Activated CD4-positive, alpha-beta T cell treated with anti-CD3 and anti-CD28 coated beads, Interleukin-2, amount 50 U/mL, for 24 hours (primary cell): ENCODE measurements at places on chromosomes 5 and 9.

DNA sequence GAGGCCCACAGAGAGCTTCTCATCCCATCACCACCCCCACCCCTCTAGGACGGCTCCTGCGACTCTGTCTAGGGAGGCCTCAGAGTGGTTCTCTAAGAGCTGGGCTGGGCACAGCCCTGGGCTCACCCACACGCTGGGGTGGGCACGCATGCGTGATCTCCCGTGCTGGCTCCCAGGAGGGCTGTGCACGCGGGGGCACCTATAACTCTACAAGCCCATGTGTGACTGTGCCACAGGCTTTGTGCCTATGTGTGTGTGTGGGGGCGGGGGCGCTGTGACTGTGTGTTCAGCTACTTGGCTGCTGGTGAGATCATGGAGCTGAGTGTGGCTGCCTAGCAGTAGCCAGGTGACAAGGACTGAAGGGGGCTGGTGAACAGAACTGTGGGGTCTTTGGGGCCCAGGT is 32.2 kb downstream of the NDUFA8 start:
- no peak for DNase-seq

DNA sequence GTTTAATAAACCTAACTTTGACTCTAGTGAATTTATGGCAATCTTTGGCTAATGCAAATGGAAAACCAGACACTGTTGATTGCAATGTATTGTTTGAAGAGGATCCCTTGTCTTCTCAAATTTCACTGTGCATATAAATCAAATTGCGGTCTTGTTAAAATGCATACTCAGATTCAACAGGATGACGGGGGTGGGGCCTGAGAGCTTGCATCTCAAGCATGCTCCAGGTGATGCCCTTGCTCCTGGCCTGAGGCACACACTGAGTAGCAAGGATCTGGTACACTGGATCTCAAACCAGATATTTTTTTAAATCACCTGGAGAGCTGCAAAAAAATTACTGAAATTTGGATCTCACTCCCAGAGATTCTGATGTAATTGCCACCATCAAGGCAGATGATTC is 463.7 kb downstream of the DNAH5 start:
- DNase-seq, result no peak

DNA sequence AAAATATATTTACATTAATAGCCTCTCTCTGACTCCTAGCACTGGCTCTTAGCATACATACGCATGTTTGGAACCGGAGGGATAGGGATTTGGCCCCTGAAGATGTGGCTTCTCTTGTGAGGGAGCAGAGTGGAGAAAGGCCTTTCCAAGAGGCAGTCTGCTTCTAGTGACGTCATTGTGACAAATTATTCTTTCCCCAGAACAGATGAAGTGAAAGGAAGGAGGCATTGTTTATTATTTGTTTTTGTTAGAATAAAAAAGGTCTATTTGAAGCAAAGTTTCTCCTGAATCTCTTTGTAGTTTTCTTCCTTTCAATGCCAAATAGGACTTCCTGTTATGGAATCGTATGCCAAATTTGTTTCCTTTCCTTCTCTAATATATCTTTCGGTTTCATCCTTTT is 361.6 kb downstream of the ICE1 start:
- no peak for DNase-seq

GRCh38 chr9:91247278-91247677 is 114.4 kb downstream of the AUH start:
- no peak for DNase-seq

DNA sequence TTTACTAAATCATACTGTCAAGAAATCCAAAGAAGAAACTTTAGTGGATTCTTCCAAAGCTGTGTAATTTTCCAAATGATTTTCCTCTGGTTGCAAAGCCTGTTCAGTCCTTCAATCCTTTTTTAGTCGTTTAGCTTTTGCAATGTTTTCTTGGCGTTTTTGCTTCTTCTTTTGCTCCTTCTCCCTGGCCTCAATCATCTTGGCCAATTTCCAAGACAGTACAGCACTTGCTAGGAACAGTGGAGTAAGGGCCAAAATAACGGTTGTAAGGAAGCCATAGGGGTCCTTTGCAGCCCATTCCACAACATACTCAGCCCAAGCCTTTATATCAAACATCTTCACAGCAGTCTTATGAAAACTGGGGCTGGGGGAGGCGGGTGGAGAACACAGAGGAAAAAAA is 2.4 kb downstream of the SMIM15 start:
- no peak for DNase-seq

DNA sequence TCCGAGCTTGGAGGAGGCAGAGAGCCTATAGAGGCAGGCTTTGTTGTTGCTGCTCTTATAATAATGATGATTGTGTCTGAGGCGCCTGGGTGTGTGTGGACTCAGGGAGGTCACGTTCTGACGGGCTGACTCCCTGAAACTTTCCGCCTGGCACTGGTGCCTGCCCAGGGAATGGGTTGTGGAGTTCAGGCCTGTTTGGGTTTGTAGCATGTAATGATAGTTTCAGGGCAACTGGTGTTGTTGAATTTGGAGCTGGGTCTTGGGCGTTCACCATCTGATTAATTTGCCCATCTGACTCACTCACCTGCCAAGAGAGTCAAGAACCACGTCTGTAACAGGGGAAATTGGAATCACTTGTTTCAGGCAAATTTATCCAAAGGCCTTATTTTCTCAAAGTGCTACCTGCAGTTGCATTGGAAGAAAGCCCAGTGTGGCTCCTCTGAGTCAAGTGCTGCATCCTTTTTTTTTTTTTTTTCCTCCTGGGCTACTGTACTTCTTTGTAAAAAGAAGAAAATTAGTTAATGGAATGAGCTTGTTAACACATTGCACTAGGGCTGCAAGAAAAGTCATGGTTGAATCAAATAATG is 386.5 kb downstream of the GADD45G start:
- no peak for DNase-seq

- DNase-seq, result no peak
Measured at GRCh38 chr5:98585661-98586310, 187.7 kb upstream of the RGMB start.

GRCh38 chr5:172178301-172178987 is 9.6 kb downstream of the STK10 start:
- no peak for DNase-seq

GRCh38 chr9:6609497-6610016 is 36.0 kb downstream of the GLDC start:
- DNase-seq, result no peak
